Sigmoid colon (tissue), 7 donors: ENCODE measurements at places on chromosomes 7 and 10. TPM values are rescaled to one million over a fixed set of nuclear protein-coding genes. Genes with fewer than 3 reads are reported as not detected.
A peak's percentile ranks its signal among the peaks of the same experiment; 100 is the strongest.

EEPD1 gene
- total RNA-seq, result 10.9 TPM

NOLC1 gene
- total RNA-seq, result 40.0 TPM

TFEC gene
- 5.7 TPM for total RNA-seq

TFR2 gene
- not detected for total RNA-seq

KMT2E gene
- total RNA-seq, result 109 TPM

TRIM4 gene
- 21.9 TPM for total RNA-seq

GRCh38 chr10:99372546-99373271 lies 43.6 kb downstream of the CNNM1 start:
- H3K36me3 ChIP-seq, result no peaks in the 10 kb centered on the region
- H3K4me1 ChIP-seq, result no peaks in the 10 kb centered on the region
- H3K27ac ChIP-seq, result no peak overlapping the region
- no peak overlapping the region for H3K4me3 ChIP-seq
- DNase-seq, result no peak

DNA sequence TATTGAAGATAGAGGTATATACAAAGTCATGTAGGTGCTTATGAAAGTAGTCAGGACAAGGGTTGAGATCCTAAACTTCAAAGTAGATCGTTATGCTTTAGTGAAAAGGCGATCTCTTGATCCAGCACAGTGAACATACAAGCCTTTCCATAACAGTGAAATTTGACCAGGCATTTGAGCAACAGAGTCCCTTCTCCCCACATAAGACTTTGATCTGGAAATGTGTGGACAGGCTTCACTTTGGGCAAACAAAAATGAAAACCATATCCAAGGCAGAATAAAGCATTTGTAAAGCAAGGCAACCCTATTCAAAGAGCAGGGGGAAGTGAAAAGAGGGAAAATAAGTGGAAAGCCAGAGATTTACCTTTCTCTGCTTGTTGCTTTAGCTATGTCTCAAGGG lies 311.9 kb upstream of the SORCS1 start:
- no peak for DNase-seq
- H3K4me1 ChIP-seq, result no peaks in the 10 kb centered on the region
- no peak overlapping the region for H3K27ac ChIP-seq
- H3K4me3 ChIP-seq, result no peak overlapping the region
- H3K36me3 ChIP-seq, result no peaks in the 10 kb centered on the region

DNA sequence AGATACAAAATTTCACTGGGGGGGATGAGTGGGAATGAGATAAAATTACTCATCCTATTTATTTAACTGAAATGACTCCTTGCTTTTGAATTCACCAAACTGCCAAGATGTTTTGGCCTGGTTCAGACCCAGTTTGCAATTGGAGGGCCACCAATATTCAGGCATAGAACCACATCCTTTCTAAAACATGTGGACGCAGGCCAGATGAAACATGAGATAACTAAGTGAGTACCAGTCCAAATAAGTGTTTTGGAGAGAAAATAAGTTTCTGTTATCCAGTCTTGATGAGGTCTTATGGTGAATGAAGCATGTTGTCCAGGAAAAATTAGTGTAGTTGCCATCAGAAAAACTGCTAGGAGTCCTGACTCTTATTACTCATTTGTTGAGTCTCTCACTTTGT lies 36.3 kb upstream of the PDK4 start:
- H3K36me3 ChIP-seq, result no peaks in the 10 kb centered on the region
- H3K27ac ChIP-seq, result peak overlapping the region; percentile 31
- no peak for DNase-seq
- no peaks in the 10 kb centered on the region for H3K27me3 ChIP-seq

DNA sequence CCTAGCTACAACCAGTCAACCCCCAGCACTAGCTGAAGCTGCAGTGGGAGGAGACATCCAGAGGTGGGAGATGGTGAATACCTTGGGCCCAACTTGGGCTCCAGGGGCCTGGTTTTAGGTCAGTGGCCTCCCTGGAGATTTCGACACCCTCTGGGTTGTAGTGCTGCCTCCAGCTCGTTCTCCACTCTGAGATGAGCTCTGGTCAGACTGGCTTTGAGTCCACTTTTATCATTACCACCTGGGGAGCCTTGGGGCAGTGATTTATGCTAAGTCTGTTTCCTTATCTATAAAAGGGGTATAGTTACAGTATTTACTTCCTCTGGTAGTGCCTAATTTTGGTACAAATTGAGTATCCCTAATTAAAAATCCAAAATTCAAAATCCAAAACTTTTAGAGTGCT lies 22.8 kb downstream of the PPIA start:
- H3K4me1 ChIP-seq, result no peaks in the 10 kb centered on the region
- DNase-seq, result no peak
- no peak overlapping the region for H3K27ac ChIP-seq
- H3K4me3 ChIP-seq, result no peak overlapping the region
- no peaks in the 10 kb centered on the region for H3K36me3 ChIP-seq

GRCh38 chr10:124286621-124287020 lies 132.1 kb downstream of the OAT start:
- no peak overlapping the region for H3K27ac ChIP-seq
- no peak overlapping the region for H3K4me3 ChIP-seq
- peaks cover 4% of the 10 kb centered on the region for H3K4me1 ChIP-seq
- H3K27me3 ChIP-seq, result no peaks in the 10 kb centered on the region
- H3K36me3 ChIP-seq, result no peaks in the 10 kb centered on the region
- peak; percentile 8 for DNase-seq

GRCh38 chr7:77184990-77185389 lies 14.6 kb downstream of the FGL2 start:
- H3K27ac ChIP-seq, result no peak overlapping the region
- no peak overlapping the region for H3K4me3 ChIP-seq
- peaks cover 19% of the 10 kb centered on the region for H3K4me1 ChIP-seq
- no peaks in the 10 kb centered on the region for H3K27me3 ChIP-seq

- peak; percentile 52 for DNase-seq
- H3K27ac ChIP-seq, result peak overlapping the region; percentile 35
- no peaks in the 10 kb centered on the region for H3K27me3 ChIP-seq
- H3K4me1 ChIP-seq, result no peaks in the 10 kb centered on the region
Observed at GRCh38 chr10:116688741-116689495, 53.4 kb downstream of the HSPA12A start.

GRCh38 chr10:2994221-2994961 lies 73.0 kb upstream of the PFKP start:
- H3K27me3 ChIP-seq, result no peaks in the 10 kb centered on the region
- H3K36me3 ChIP-seq, result no peaks in the 10 kb centered on the region
- DNase-seq, result no peak

- no peaks in the 10 kb centered on the region for H3K27me3 ChIP-seq
- no peak overlapping the region for H3K27ac ChIP-seq
- no peaks in the 10 kb centered on the region for H3K4me1 ChIP-seq
Observed at GRCh38 chr7:54796150-54796549, 37.1 kb upstream of the SEC61G start.

DNA sequence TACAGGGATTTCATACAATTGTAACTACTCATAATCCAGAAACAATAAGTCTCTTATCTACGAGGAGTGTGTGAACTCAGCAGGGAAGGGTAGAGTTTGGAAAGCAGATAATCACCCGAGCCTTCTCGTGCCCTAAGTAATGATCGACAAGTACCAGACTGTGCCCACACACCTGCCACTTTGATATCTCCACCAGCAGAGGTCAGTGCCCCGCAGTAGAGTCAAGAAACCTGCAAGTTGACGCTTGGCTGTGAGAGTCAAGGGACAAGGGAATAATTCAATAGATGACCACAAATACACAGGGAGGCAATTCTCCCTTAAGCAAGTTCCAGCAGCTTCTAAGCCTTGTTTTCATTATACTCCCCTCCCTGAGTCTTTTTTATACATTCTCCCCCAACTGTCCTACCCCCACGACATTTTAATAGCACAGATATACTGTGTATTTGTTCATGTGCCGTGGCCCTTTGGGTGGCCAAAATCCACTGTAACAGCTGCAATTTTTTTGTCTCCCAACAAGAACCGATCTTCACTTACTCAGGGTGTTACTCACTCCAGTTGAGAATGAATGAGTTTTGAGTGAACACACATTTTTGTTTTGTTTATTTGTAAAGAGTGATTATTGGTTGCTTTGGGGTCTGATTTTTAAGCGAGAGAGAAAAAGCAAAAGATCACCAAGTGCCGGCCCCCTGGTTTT lies 106.9 kb upstream of the RHEB start:
- no peak overlapping the region for H3K4me3 ChIP-seq
- H3K4me1 ChIP-seq, result peaks cover 50% of the 10 kb centered on the region
- H3K27me3 ChIP-seq, result no peaks in the 10 kb centered on the region
- DNase-seq, result no peak
- no peak overlapping the region for H3K27ac ChIP-seq
- H3K36me3 ChIP-seq, result no peaks in the 10 kb centered on the region

DNA sequence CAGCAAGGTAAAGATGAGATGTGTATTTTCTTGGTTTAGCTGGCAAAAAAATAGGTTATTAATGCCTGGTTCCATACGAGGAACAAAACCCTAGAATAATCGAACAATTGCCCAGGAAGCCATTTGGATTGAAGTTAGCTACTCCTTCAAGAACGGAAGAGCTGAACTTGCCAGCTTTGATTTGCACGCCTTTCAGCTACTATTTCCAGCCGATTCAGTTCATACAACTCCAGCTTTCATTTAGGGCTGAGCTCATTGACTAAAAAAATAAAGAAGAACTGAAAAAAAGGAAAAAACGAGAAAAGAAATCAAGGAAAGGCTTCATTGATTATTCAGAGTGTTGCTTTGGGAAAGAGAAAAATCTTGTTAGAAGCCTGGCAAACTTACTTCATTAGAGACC lies 60.4 kb downstream of the PTN start:
- H3K4me3 ChIP-seq, result no peak overlapping the region
- no peak overlapping the region for H3K27ac ChIP-seq
- no peak for DNase-seq
- H3K36me3 ChIP-seq, result no peaks in the 10 kb centered on the region
- no peaks in the 10 kb centered on the region for H3K27me3 ChIP-seq

GRCh38 chr7:106068986-106069385 lies 43.1 kb downstream of the SYPL1 start:
- no peaks in the 10 kb centered on the region for H3K36me3 ChIP-seq
- DNase-seq, result peak; percentile 87
- H3K4me1 ChIP-seq, result peaks cover 97% of the 10 kb centered on the region
- no peaks in the 10 kb centered on the region for H3K27me3 ChIP-seq
- H3K4me3 ChIP-seq, result no peak overlapping the region

- peaks cover 19% of the 10 kb centered on the region for H3K4me1 ChIP-seq
- no peak overlapping the region for H3K4me3 ChIP-seq
- H3K27me3 ChIP-seq, result peaks cover 16% of the 10 kb centered on the region
- no peak for DNase-seq
- H3K36me3 ChIP-seq, result no peaks in the 10 kb centered on the region
Observed at GRCh38 chr10:52318136-52318701, 4.1 kb downstream of the DKK1 start.
